ENCODE measurements at places on chromosomes 12 and 14. TPM values are rescaled to one million over a fixed set of nuclear protein-coding genes. Genes with fewer than 3 reads are reported as not detected.

APAF1 gene
- 14.6 TPM for polyA plus RNA-seq

VRTN gene
- not detected for polyA plus RNA-seq

CISTR gene
- not detected for polyA plus RNA-seq

PGF gene
- polyA plus RNA-seq, result 0.10 TPM

RHOJ gene
- not detected for polyA plus RNA-seq

NOS1 gene
- polyA plus RNA-seq, result not detected

CFAP73 gene
- polyA plus RNA-seq, result 0.14 TPM

C3AR1 gene
- 67.3 TPM for polyA plus RNA-seq

IL22 gene
- not detected for polyA plus RNA-seq

PLA2G1B gene
- not detected for polyA plus RNA-seq

KRT6C gene
- polyA plus RNA-seq, result not detected

ABCD2 gene
- not detected for polyA plus RNA-seq

PEBP1 gene
- polyA plus RNA-seq, result 57.9 TPM

MYH7 gene
- polyA plus RNA-seq, result not detected

TRIAP1 gene
- polyA plus RNA-seq, result 61.9 TPM

CHD8 gene
- polyA plus RNA-seq, result 23.9 TPM

ERP27 gene
- polyA plus RNA-seq, result 2.5 TPM

E2F7 gene
- polyA plus RNA-seq, result not detected

DDIT3 gene
- polyA plus RNA-seq, result 9.3 TPM

TIMM9 gene
- 26.2 TPM for polyA plus RNA-seq

GPRC5A gene
- polyA plus RNA-seq, result not detected

CAPZA3 gene
- polyA plus RNA-seq, result not detected

GPN3 gene
- 52.4 TPM for polyA plus RNA-seq

FLRT2 gene
- polyA plus RNA-seq, result not detected

OLR1 gene
- 0.88 TPM for polyA plus RNA-seq

APOLD1 gene
- not detected for polyA plus RNA-seq

FSCB gene
- not detected for polyA plus RNA-seq

AHSA1 gene
- polyA plus RNA-seq, result 71.5 TPM

INHBC gene
- not detected for polyA plus RNA-seq

KRT80 gene
- polyA plus RNA-seq, result 0.52 TPM

RD3L gene
- not detected for polyA plus RNA-seq

OTX2 gene
- polyA plus RNA-seq, result not detected

GNB3 gene
- 0.31 TPM for polyA plus RNA-seq

CELA1 gene
- polyA plus RNA-seq, result not detected

All from CD14-positive monocyte (primary cell).